ENCODE measurements at places on chromosomes 2 and 18.

GRCh38 chr2:236794176-236794957 is 224.7 kb downstream of the ACKR3 start:
- no peak for DNase-seq

- peak; percentile 27 for DNase-seq
These were observed 70.8 kb downstream of the RAPGEF4 start for GRCh38 chr2:172806493-172806892.

DNA sequence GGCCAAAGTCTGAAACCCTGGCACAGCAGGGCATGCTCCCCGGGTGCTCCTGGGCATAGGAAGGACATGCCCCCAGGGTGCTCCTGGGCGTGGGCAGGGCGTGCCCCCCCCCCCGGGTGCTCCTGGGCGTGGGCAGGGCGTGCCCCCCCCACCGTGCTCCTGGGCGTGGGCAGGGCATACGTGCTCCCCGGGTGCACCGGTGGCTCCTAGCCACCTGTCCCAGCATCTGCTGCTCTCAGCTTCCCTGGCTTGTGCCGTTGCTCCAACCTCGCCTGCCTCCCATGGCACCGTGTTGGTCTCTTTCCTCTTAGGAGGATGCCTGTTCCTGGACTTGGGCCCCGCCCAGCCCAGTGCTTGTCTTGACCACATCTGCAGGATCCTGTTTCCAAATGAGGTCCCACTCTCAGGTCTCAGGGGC is 95.6 kb upstream of the CTDP1 start:
- no peak for DNase-seq

DNA sequence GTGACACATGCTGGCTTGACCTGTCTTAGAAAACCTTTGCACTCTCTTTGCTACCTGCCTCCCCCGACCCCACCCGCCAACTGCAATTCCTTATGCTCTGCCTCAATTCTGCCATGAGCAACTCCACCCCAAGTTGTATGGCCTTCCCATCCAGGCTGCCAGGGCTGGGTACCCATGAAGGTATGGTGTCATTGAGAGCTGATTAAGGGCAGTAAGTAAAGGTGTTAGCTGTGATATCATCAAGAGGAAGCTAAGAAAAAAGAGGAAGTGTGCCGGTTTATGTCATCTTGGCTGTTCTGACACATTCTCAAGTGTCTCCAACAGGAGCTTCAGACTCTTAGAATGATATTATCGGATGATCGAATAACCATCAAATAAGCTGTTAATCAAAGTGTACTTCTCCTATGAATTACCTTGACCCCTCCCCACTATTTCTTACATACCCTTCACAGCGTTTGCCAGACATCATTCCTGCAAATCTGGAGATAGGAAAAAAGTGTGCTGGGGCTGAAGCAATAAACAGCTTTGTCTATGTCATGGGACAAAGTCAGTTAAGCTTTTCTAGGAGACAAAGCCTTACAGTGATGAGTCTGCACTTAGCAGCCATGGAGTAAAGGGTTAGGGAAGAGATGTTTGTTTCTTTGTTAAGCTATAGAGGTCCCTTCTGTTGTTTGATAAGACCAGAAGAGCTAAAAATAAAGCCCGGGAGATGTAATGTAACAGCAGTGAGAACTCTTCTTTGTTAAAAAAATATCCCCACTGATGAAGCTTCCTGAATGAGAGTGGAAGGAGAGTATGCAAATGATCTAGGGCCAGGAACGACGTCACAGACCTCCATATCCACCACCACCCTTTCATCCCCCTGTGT is 40.4 kb upstream of the SMAD2 start:
- no peak for DNase-seq

DNA sequence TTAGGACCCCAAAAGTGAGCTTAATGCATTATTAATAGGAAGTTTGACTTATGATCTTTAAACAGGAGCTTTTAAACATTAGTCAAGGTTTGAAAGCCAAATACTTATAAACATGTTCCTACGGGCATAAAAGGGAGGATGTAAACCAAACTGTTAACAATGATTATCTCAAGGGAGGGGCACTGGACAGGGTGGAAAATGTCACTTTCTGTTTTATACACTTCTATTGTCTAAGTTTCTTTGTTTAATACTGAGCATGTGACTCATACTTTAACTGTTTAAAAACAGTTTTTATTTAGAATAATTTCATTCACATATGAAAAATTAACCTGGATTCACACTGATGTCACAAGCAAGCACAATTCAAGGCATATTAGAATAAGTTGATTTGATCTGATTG is 18.3 kb upstream of the ITGA6 start:
- no peak for DNase-seq

- no peak for DNase-seq
These were observed 518.8 kb downstream of the LRP1B start for GRCh38 chr2:141611981-141612380.

DNA sequence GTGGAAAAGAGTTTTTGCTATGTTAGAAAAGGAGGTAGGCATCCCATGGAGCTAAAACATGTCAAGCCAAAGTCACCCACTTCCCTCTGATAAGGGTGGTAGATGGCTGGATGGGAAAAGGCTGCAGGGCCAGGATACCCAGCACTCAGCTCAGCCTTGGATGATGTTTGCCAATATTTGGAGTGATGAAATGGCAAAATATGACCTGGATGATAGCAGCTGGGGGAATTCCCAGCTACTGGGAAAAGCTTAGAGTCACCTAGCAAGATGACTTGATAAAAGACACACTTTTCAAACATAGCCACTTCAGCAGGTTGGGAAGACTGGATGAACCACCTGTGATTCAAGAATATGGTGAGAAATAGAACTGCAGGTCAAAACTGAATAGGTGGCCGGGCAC is 10.1 kb downstream of the RFX8 start:
- no peak for DNase-seq

GRCh38 chr2:219709331-219709761 is 81.9 kb downstream of the SLC4A3 start:
- no peak for DNase-seq

- DNase-seq = no peak
These were observed 42.8 kb upstream of the MAL start for GRCh38 chr2:94982675-94983074.

DNA sequence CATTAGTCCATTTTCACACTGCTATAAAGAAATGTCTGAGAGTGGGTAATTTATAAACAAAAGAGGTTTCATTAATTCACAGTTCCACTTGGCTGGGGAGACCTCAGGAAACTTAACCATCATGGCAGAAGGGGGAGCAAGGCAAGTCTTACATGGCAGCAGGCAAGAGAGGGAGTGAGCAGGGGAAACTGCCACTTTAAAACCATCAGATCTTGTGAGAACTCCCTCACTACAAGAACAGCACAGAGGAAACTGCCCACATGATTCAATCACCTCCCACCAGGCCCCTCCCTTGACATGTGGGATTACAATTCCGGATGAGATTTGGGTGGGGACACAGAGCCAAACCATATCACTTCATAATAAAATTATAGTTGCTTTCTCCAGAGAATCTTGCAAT is 365.5 kb upstream of the ID2 start:
- DNase-seq = no peak

GRCh38 chr2:177465400-177466138 is 73.0 kb downstream of the AGPS start:
- no peak for DNase-seq

- DNase-seq = no peak
These were observed 217.7 kb downstream of the MCFD2 start for GRCh38 chr2:46697830-46698323.

- no peak for DNase-seq
These were observed 131.4 kb upstream of the LHCGR start for GRCh38 chr2:48886919-48887318.

DNA sequence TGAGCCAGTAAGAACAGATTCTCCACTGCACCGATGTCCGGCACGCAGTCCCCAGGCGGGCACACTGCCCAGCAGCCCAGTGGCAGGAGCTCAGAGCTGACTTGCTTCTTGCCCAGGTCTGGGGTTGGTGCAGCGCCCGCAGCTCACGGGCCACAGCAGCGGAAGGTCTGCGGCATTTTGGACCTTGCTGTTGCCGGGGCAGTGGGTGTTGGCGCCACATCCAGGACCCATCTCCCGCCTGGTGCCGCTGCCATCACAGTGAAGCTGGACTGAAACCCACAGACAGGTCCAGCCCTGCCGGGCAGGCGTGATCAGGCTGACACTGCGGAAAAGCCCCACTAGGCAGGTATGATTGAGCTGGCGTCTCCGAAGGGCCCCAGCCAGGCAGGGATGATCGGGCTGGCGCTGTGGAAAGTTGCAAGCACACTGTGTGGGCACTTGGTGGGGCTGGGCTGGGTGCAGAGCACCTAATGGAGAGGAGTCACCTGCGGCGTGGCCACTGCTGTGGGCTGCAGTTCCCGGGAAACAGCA is 75.5 kb downstream of the SLC66A2 start:
- DNase-seq = no peak

DNA sequence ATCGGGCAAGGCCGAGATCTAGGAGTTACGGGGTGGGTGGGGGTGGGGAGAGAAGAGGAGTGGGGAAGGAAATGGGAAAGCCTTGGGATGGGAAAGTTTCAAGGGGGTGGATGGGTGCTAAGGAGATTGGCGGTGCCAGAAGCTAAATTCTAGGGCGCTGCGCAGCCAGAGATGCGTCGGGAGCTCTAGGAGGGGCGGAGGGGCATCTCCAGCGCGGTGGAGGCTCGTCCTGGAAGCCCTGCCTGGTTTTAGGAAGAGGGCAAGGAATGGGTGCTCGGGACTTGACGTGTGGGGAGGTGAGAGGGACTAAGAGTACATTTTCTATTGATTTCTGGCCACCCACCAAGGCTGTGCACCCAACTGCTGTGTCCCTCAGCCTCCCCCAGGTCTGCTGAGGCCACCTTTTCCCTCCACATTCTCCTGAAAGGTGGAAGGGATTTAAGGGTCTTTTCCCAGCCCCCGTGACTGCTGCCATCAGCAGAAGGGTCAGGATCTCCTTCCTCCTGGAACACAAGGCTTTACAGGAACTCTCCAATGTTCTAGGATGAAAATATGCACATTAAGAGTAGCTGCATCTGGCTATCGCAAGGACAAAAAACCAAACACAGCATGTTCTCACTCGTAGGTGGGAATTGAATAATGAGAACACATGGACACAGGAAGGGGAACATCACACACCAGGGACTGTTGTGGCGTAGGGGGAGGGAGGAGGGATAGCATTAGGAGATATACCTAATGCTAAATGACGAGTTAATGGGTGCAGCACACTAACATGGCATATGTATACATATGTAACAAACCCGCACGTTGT is 1.4 kb downstream of the C2orf72 start:
- no peak for DNase-seq

DNA sequence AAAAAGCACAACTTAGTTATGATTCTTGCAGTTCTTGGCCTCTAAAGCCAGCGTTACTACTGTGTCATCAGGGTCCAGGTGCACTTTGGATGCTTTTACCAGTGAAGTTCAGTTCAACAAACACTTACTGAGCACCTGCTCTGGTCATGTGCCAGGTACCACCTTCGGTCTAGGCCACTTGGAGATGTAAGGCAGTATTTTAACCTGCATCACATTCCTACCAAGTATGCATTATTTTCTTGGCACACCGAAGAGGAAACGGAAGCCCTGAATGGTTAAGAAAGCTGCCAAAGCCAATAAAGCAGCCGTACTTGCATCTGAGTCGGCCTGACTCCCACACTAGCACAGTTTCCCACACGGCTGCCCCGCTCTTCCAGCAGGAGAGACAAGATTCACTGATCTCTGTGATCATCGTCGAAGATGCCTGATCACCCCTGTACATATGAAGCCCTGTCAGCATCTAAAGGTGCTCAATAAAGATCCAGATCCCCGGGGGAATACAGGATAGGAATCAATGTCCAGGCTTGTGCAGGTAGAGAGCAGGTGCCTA is 427.1 kb downstream of the EIPR1 start:
- no peak for DNase-seq

GRCh38 chr18:58046093-58046793 is 2.2 kb downstream of the NEDD4L start:
- DNase-seq = no peak

DNA sequence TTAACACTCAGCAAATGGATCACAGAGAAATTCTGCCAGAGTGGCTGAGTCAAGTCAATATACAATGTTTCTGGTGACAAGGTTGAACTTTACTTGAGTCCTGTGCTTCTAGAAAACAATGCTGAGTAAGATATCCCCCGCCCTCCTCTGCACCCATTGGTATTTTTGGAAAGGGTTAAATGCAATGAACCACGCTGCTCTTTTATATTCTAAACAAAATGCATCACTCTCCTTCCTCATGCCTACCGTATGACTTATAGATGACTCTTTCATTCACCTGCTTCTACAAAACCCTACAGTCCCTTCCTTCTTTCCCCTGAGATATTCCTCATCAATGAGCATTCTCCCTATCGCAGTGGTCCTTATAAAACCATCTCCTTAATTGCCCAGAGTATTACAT is 168.8 kb downstream of the TXNL1 start:
- DNase-seq = no peak

- no peak for DNase-seq
These were observed 692 bp upstream of the POMC start for GRCh38 chr2:25169073-25169470.

DNA sequence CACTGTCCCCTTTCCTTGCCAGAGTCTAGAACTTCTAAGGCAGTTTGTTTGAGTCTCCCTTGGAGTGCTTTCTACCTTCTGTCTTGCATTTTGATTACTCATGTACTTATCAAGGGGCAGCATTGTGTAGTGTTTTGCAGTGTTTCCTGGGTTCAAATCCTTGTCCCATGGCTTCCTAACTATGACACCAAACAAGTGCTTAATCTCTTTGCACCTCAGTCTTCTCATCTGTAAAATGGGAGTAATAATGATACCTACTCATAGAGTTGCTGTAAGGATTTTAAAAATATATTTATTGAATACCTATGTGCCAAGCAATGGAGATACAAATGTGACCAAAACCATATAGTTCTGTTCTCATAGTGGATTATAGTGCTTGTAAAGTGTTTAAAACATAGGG is 105.5 kb upstream of the PKDCC start:
- DNase-seq = no peak

DNA sequence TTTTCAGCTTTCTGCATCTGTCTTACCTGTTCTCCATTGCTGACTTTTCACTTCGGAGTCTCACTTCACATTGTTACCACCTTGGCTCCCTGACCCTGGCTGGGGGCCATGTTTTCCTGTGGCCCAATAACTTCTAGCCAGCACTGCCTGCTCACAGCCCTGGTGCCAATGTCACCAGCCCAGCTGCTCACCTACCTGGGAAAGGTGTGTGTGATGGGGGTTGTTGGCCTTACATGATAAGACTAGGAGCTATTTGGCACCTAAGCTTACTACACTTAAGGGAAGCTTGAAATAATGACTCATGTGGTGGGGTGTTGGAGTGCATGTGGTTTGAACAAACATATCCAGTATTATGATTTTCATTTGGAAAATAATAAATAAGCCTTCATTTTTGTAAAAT is 37.5 kb upstream of the PGAP1 start:
- no peak for DNase-seq

GRCh38 chr18:61898640-61899101 is 5.9 kb upstream of the RNF152 start:
- no peak for DNase-seq

DNA sequence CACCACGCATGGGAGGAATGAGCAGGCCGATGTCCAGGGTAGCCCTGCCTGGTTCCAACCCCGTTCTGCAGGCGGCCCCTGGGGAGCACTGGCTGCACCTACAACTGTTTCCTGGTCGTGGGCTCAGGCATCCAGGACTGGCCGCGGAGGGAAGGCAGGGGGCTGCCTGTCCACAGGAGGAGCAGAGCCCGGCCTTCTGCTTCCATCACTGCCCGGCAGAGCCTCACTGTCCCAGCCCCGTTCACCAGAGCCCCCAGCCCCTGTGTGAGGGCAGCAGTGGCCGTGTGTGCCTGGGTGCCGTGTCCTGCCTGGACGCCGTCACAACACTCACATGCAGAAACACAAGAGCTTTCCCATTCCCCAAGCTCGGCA is 56.2 kb downstream of the KCNG2 start:
- no peak for DNase-seq

All from HAP-1 (cell line).